ENCODE measurements at places on chromosomes 11 and 22.

DNA sequence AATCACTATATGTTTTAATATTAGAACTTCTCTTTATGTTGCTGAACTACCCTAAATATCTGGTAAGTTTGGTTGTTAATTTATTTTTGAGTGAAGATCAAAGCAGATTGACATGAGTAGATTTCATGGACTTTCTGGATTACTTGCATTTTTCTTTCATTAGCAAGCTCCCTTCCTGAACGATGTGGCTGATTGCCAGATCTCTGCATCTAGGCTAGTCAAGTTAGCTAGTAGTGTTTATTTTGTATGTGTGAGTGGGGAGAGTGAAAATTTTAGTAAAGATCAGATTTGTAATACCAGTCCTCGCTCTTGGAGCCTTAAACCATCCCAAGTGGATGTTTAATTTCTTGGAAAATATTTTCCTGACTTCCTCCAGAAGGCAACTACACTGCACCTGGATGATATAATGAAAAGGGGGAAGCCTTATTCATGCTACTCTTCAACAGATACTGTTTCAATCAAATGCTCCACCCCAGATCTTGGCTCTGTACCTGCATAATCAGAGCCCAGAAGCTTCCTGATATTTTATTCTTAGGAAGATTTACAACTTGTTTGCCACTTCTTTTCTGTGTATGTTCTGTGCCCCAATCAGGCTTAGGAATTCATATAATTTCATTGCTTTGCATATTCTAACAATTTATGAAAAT, 143.2 kb upstream of the GRIA4 start:
- DNase-seq, result no peak

- no peak for DNase-seq
Observed at GRCh38 chr22:27937453-27937852, 18.4 kb upstream of the PITPNB start.

- DNase-seq, result no peak
Observed at GRCh38 chr22:43396321-43396933, 15.4 kb upstream of the MPPED1 start.

DNA sequence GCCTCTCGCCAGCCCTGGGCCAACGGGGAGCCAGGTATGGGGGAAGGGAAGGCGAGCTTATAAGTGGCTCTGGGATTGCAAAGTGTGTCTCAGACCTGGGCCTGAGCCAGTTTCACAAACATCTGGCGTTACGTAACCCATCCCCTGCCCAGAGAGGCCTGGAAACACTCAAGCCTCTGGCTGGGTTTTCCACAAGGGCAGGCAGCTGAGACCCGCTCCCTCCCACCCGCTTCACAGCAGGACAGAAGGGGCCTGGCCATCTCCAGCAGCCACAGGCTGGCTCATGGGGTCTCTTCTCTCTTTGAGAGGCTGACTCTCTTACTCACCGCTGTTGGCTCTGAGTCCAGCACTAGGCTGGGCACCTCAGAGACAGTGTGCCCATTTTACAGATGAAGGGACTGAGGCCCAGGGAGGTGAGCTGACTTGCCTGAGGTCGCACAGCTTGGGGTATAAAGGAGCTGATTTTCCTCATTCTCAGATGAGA, 44.5 kb downstream of the TRIOBP start:
- DNase-seq, result no peak

DNA sequence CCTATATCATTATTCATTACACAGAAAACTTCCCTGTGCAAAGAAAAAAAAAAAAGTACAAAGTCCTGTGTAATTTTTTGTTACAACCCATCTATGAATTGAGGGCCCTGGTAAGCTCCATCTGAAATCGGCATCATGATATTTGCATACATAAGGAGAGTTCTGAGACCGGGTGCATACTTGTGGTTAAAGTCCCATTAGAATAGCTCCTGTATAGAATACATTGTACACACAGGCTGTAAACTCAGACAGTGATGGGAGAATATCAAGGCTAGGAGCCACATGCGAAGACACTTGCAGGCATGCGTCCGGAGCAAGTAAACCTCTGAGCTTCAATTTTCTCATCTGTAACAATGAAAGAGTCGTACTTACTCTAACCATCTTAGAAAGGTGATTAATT, 353.2 kb downstream of the ETS1 start:
- DNase-seq, result no peak

DNA sequence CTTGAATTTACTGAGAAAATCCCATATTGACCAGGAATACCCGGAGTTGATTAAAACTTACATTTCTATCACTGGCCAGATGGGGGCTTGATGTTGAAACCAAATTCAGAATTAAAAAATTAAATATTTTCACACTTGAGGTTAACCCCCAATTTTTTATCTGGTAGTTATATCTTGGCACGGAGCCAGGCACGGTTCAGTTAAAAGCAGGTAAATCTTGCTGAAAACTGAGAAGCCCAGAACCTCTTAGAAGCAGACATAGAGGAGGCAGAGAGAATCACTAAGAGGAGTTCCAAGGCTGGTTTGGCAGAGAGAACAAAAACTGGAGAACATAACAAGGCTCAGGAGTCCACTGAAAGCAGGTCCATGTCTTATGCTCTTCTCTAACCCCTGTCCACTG, 77.7 kb downstream of the USP35 start:
- DNase-seq, result no peak

- DNase-seq, result no peak
Observed at GRCh38 chr11:45108070-45109064, 38.1 kb upstream of the PRDM11 start.

DNA sequence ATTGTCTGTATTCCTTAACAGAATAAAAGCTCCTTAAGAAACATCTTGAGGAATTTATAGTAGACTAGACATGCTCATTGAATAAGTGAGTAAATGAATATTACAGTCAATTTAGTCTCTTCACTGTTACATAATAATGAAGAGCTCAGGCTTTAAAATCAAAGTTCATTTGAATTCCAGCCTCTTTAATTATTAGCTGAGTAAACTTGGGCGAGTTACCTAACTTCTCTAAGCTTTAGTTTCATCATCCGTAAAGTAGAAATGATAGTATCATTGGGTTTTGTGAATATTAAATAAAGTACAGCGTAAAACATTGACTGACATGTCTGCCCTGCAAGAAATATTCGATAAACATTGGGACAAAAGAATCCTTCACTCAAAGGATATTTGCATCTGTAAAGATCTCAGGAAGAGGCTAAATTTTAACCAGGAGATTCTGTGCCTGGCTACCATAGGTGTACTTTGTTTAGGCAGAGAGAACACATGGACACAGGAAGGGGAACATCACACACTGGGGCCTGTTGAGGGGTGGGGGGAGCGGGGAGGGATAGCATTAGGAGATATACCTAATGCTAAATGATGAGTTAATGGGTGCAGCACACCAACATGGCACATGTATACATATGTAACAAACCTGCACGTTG, 15.2 kb upstream of the BBOX1 start:
- DNase-seq, result no peak

GRCh38 chr11:119480380-119481020, 57.5 kb upstream of the THY1 start:
- DNase-seq, result no peak

GRCh38 chr11:71239581-71239980, 12.8 kb downstream of the SHANK2 start:
- no peak for DNase-seq

DNA sequence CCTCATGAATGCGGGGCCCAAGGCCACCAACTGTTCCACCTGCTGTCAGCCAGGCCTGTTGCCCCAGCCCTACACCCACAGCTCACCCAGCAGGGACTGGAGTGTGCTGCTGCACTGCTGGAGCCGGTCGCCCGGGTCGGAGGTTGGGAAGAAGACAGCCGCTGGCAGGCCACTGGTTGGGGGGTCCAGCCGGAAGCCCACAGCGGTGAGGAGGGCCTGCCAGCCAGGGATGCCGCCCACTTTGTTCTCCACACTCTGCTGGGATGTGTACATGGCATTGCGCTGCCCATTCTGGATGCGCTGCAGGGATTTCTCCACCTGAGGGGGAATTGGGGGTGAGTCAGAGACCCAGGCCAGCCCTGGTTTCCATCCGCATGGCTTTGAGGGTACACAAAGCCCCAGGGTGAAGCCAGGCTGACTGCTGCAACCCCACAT, 74.2 kb upstream of the PITPNB start:
- DNase-seq, result no peak

DNA sequence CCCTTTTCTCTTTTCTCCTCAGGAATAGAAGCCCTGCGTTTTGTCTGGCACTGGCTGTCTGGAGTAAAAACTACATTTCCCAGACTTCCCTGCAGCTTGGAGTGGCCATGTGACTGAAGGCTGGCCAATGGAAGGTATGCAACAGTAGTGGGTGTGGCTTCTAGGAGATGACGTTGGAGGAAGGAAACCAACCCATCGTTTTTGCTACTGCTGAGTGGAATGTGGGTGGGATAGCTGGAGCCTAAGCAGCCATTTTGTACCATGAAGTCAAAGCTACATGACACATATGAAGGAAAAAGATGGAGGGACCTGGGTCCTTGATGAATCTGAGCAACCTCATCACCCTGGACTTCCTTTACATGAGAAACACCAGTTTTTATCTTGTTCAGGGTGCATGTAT, 19.6 kb downstream of the FGF3 start:
- DNase-seq, result no peak

DNA sequence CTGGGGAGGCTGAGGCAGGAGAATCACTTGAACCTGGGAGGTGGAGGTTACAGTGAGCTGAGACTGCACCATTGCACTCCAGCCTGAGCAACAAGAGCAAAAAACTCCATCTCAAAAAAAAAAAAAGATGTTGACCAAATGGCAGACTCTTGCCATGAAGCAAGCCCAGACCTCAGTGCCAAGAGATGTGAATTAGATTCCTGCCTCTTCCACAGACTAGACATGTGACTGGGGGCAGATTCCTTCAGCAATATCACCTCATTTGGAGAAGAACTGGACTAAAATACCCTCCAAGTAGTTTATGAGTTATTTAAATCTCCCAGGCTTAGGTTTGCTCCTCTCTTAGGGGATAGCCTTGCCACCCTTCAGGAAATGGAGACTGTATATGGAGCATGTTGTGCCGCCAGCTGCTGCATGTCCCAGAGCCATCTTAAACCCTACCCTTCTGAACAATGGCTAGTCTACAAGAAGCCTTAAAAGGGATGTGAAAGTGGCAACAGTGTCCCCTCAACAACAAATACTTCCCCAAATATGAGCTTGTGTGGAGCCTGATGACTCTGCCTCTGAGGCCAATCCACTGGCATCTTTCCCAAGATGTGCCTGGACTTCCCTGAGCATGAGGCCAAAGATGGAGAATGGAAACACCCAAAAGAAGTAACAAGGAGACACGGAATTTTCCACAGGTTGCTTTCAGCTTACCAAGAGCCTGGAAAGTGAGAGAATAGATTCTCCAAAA, 763 bp upstream of the MS4A7 start:
- no peak for DNase-seq

- no peak for DNase-seq
Observed at GRCh38 chr11:130827451-130828377, 88.6 kb downstream of the SNX19 start.

- DNase-seq, result no peak
Observed at GRCh38 chr22:50581031-50581949, 1.4 kb downstream of the CHKB start.

- no peak for DNase-seq
Observed at GRCh38 chr11:66006134-66006890, 4.0 kb downstream of the BANF1 start.

- DNase-seq, result no peak
Observed at GRCh38 chr22:23234409-23235161, 54.3 kb downstream of the BCR start.

DNA sequence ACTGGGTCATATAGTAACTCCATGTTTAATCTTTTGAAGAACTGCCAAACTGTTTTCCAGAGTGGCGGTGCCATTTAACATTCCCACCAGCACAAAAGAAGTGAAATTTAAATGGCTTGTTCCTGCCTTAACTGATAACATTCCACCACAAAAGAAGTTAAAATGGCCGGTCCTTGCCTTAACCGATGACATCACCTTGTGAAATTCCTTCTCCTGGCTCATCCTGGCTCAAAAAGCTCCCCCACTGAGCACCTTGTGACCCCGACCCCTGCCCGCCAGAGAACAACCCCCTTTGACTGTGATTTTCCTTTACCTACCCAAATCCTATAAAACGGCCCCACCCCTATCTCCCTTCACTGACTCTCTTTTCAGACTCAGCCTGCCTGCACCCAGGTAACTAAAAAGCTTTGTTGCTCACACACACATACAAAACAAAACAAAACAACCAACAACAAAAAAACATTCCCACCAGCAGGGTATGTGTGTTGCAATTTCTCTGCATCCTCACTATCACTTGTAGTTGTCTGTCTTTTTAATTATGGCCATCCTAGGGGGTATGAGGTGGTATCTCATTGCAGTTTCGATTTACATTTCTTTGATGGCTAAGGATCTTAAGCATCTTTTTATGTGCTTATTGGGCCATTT, 109.0 kb downstream of the FAR1 start:
- no peak for DNase-seq

- DNase-seq, result no peak
Observed at GRCh38 chr11:69825941-69826340, 6.7 kb upstream of the FGF3 start.

GRCh38 chr11:16909359-16910035, 104.7 kb downstream of the PLEKHA7 start:
- DNase-seq, result no peak

Measured in stimulated activated CD4-positive, alpha-beta T cell treated with anti-CD3 and anti-CD28 coated beads, Interleukin-12 subunit alpha, Interleukin-12 subunit beta, amount 100 ng/mL, for 4 hours (primary cell).